Bronchial smooth muscle cell (primary cell): ENCODE measurements at places on chromosomes 2 and 18. TPM values are rescaled to one million over a fixed set of nuclear protein-coding genes. Genes with fewer than 3 reads are reported as not detected.

The AGPS gene
- 16.4 and 18.9 TPM in 2 replicates for total RNA-seq

The OTOS gene
- total RNA-seq, result not detected in 2 replicates

The SCRN3 gene
- 20.5 and 22.4 TPM in 2 replicates for total RNA-seq

The GLI2 gene
- total RNA-seq, result 4.0 and 4.7 TPM in 2 replicates

The SIX2 gene
- not detected in 2 replicates for total RNA-seq

The COL5A2 gene
- 203 and 228 TPM in 2 replicates for total RNA-seq

The SERPINB4 gene
- total RNA-seq, result not detected in 2 replicates

The PROKR1 gene
- total RNA-seq, result not detected in 2 replicates

The GEN1 gene
- 3.2 and 3.3 TPM in 2 replicates for total RNA-seq

The LIMS2 gene
- total RNA-seq, result 0.77 and 1.6 TPM in 2 replicates

The NUP35 gene
- total RNA-seq, result 3.8 and 5.2 TPM in 2 replicates

The C1GALT1C1L gene
- 0.34 and 0.79 TPM in 2 replicates for total RNA-seq

The GRB14 gene
- total RNA-seq, result 0.17 and 4.1 TPM in 2 replicates

The RND3 gene
- 213 and 557 TPM in 2 replicates for total RNA-seq

The TBC1D8 gene
- total RNA-seq, result 10.7 and 15.1 TPM in 2 replicates

The MAP2 gene
- total RNA-seq, result 0.47 and 0.60 TPM in 2 replicates

The KIDINS220 gene
- total RNA-seq, result 77.1 and 84.4 TPM in 2 replicates

The LIMS4 gene
- total RNA-seq, result 0.77 and 4.7 TPM in 2 replicates

The CYTIP gene
- total RNA-seq, result 0.16 TPM in 1 of 2 replicates, not detected in the other

The ICA1L gene
- 2.2 and 2.6 TPM in 2 replicates for total RNA-seq

The RFTN2 gene
- total RNA-seq, result 3.6 and 15.1 TPM in 2 replicates

The CHN1 gene
- total RNA-seq, result 8.1 and 19.1 TPM in 2 replicates

The NFATC1 gene
- 2.8 and 3.1 TPM in 2 replicates for total RNA-seq

The TRIM43 gene
- total RNA-seq, result not detected in 2 replicates

The VIL1 gene
- total RNA-seq, result not detected in 2 replicates

The CGREF1 gene
- 0.69 and 0.79 TPM in 2 replicates for total RNA-seq
